ENCODE measurements at places on chromosomes 7 and 10.

DNA sequence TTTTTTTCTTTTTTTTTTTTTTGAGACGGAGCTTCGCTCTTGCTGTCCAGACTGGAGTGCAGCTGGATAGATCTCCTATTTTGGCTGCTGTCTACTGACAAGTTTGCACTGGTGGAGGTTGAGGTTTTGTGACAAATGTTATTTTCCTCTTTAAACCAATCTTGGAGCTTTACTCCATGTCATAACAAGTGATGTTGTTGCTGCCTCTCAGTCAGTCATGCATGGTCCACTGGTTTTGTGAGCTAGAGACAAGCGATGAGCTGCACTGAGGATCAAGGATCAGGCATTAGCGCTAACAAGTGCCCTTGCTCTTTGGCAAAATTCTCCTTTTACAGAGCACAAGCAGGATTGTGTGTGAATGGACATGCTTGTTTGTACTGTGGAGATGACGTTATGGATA lies 805 bp upstream of the WDFY4 start:
- DNase-seq: no peak

DNA sequence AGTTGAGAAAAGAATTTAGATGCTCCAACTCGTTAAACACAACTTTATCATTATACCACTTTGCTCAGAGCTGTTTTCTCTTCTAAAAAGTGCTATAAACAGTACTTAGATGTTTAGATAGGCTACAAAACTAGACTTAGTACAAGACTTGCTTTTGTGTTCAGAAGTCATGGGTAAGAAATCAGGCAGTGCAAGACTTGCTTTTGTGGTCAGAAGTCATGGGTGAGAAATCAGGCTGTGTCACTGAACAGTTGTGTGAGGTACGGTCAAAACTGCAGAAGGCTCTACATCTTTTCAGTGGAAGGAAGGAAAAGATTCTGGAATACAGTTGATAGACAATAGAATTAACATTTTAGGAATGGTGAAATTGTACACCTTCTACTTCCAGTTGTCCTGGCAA lies 239.7 kb downstream of the DNAJB9 start:
- DNase-seq: no peak

DNA sequence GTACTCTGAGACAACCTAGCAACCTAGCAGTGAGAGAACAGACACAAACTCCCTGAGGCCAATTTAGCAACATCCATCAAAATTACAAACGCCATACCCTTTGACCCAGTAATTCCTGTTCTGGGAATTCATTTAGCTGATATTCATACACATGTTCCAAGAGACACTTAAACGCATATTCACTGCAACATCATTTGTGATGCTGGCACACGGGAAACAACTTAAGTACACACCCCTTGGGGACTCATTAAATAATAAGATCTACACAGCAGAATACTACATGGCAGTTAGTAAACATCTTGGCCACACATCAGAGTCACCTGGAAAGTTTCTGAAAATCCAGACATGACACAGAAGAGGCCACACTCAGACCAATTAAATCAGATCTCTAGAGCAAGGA lies 17.6 kb downstream of the NUDCD3 start:
- no peak for DNase-seq

DNA sequence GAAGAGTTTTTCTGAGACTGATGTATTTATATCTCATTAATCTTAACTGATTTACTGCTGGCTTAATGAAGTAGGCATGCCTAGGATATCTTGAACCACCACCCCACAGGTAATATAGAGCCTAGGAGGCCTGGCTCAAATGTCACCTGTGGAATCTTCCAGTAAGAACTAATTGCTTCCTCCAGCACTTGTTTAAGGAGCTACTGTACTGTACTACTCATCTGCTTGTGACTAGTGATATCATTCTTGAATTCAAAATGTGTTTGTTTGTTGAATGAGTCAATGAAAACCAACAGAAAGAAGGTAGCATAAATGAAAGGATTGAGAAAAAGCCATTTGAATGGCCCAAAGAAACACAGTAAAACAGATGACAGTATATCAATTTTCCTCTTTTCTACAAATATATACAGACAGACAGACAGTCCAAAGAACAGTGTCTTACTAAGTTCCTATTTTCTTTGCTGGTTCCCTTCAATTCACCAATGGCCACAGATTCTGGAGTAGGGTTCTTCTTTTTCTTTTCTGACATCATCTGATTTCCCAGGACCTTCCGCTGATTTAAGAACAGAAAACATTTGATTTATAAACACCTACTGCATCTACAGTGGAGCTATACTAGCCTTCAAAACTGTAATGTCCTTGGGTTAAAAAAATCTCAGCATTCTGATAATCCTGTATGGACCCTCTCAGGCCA lies 43.7 kb upstream of the SLIT1 start:
- DNase-seq: no peak
